NB4 (cell line): ENCODE measurements at places on chromosomes 13 and 19.

DNA sequence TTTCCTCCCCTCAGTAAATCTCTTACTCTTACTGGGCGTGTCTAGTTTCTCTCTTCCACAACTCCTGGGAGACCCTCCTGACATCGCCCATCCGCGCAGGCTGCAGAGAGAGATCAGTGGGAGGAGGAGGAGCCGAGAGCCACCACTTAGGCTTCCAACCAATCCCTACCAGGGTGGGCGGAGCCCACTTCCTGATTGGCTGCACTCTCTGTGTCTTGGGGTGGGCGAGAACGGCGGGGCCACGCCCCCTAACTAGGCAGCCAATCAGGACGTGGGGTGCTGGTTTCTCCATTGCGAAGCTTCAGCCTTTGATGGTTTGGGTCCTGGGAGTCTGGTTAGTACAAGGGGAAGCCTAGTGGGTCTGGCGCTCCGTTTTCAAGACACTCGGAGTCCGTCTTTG is at the start of gene PMIS2:
Gene PMIS2 (plus strand): TSS at position 326 of the 400 bp plus-strand sequence. CDS start 87 bp downstream, outside the sequence.
- DNase-seq: peak; percentile 19

- no peak for DNase-seq
Measured at GRCh38 chr13:80116107-80116506, 224.8 kb downstream of the SPRY2 start.

GRCh38 chr13:40476175-40476958 is 190.1 kb downstream of the FOXO1 start:
- DNase-seq: no peak

DNA sequence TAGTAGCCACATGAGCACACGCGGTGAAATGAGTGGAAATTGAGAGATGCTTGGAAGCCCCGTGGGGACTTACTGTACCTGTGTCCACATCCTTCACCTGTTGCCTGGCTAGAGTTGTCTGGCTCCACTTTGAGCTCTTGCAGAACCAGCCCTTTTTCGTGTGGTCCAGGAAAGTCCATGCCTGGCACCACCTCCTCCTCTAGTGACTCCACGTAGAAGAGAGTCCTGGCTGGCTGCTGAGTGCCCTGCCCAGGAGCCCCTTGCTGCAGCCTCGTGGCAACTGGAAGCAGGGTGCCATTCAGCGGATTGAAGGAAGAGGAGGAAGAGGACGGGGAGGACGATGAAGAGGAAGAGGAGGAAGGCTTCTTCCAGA is 515 bp upstream of the ATXN8OS start:
- no peak for DNase-seq

DNA sequence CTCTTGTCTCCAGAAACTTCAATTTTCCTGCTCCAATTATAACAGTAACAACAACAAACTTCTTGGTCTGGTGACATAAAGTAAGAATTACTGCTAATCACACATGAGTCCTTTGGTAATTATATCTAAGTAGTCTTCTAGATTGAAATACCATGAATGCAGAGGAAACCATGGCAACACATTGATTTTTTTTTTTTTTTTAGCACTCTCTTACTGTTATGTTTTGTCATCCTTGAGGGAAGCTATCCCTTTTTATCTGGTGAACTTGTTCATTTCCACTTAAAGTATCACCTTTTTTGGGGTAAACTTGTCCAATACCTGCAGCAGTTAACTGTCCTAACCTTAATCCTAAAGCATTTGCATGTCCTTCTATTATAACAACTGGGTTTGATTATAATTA is 256.3 kb downstream of the B3GLCT start:
- DNase-seq: no peak

GRCh38 chr13:24459234-24459633 is 53.3 kb downstream of the PARP4 start:
- no peak for DNase-seq

GRCh38 chr19:8307965-8308866 is at the start of gene CD320:
CD320 (minus strand) TSS chr19:8308358; CDS start chr19:8308290, 68 bp downstream.
- peak; percentile 99 for DNase-seq
